ENCODE measurements at places on chromosomes 12 and 14.

DNA sequence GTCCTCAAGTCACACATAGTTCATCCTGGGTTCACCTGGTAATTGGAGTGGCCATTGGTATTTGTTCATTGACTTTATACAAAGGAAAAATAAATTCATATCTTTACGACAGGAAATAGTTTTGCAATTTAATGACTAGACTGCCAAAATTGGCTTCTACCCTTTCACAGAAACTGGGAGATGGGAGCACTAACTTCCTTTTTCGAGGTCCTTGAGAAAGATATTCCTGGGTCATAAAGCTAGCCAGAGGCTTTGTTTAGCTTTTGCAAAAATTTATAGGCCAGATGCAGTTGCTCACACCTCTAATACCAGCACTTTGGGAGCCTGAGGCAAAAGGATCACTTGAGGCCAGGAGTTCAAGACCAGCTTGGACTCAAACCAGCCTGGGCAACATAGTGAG is 10.2 kb upstream of the OR11G2 start:
- no peak for DNase-seq

- no peak for DNase-seq
These were observed 27.4 kb upstream of the CEBPE start for GRCh38 chr14:23146351-23146910.

- no peak for DNase-seq
These were observed 755 bp upstream of the ATF7IP start for GRCh38 chr12:14364583-14365271.

GRCh38 chr12:117789195-117789912 is 179.4 kb downstream of the KSR2 start:
- DNase-seq = no peak

GRCh38 chr12:53735556-53735955 is 8.3 kb upstream of the CALCOCO1 start:
- no peak for DNase-seq

DNA sequence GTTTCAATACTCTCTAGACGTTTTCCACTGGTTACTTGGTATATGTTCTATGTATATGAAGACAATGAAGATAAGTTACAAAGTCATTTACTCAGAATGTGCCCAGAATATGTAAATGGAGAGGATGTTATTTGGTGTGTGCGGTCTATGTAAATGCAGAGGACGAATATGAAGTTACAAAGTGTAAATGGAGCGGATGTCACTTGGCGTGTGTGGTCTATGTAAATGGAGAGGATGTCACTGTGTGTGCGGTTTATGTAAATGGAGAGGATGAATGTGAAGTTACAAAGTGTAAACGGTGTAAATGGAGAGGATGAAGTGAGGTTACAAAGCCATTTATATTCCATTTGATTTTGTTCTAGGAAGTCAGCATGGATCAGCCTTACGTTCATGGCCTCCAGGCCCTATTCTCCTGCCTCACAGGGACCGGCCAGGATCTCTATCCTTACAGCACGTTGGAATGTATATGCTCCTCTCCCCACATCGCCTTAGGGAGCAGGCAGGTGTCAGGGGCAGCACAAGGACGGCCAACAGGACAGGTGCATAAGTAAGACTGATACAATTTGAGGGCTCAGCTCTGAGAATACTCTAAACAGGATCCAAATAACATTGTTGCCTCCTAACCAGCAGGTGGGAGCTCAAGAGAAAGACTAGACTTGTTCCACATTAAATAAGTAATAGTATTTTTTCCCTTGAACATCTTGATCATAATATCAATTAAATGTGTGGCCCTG is 42.4 kb downstream of the GLRX5 start:
- DNase-seq = no peak

GRCh38 chr14:91899806-91900205 is 32.5 kb upstream of the TC2N start:
- no peak for DNase-seq

DNA sequence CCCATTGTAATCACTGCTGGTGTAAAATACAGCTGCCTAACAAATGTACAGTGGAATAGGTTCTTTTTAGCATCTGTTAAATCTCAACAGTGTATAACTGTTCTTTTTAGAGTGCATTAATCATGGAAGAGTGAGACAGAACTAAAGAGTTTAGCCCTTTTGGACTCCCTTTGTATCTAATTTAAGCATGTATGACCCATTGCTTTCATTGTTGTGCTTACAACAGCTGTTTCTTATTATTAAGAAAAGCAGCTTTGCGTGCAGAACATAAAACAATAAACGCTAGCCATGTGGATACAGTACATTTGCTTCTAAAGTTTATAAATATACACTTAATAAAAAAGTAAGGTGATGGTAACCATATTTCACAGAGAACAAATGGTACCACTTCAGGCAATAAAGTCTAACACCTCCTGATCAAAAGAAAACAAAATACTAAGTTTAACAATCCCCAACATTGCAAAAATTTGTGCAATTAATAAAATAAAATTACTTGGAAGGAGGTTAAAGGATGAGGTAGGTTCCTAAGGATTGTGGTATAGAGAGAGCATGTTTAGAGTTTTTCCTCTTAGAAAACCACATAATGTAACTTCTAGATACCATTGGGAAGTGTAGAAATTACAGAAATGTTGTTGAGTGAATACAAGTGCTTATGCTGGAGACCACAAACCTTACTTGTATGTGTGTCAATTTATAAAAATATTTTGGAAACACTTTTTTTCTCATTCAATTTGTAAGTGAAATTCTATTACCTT is 448.7 kb downstream of the SLC6A15 start:
- no peak for DNase-seq

- DNase-seq = no peak
These were observed 69.3 kb downstream of the RIMBP2 start for GRCh38 chr12:130646716-130647370.

- no peak for DNase-seq
These were observed 678.4 kb downstream of the MED13L start for GRCh38 chr12:115598871-115599811.

DNA sequence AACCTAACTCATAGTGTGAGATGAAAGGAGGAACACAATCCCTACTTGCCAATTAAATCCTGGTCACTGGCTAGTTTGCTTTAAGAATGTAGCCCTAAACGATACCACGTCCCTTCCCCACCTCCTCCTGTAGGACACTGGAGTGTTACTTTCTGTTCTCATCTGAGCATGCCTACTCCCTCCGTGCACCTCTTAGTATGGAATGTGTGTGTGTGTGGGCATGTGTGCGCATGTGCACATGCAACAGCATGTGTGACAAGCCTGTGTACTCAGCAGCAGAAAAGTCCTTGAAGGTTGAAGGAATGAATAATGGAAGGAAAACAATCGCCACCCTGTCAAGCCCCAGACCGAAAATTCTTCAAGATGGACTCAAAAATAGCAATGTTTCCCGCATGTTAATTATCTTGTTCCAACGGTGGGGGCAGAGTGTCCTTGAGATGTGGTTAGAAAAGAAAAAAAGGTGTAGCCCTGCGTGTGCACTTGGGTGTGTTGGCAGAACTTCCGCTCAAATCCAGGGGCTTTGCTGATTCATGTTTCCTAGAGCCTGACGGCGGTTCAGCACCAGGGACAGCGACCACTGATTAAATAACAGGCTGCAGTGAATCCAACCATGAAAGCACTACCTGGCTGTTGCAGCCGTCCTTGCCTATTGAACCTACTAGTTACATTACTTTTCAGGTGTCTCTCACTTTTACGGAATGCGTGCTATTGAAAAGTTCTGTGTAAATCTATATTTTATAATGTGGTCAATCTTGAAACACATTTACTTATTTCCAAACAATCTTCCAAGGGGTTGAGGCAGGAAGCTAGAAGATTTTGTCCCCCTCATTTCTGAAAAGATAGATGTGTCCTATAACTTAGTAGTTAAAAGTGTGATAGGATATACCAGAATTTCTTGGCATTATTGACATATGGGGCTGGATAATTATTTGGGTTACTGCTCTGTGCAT is 79.8 kb downstream of the SRRM4 start:
- no peak for DNase-seq

DNA sequence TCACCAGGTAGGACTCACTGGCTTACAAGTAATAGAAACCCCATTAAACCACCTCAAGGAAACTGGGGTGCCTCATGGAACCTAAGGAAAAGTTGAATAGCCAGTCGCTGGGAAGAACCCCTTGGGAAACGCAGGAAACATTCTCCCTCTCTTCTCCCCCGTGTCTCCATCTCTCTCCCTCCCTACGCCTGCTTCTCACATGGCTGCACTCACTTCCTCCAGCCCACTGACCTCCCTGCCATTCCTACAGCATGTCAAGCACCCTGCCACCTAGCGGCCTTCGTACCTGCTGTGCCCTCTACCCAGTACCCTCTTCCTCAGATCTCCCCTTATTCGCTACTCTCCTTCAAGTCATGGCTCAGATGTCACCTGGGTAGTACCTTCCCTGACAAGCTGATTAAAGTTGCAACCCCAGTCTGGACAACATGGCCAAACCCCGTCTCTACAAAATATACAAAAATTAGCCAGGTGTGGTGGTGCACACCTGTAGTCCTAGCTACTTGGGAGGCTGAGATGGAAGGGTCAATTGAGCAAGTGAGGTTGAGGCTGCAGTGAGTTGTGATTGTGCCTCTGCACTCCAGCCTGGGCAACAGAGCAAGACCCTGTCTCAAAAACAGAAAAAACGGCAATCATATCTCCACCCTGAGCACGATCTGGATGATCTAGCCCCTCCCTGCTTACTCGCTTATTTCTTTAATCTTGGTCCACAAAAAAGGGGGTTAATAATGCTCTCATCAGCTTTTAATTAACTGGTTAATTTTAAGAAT is 6.4 kb upstream of the DTX1 start:
- no peak for DNase-seq

DNA sequence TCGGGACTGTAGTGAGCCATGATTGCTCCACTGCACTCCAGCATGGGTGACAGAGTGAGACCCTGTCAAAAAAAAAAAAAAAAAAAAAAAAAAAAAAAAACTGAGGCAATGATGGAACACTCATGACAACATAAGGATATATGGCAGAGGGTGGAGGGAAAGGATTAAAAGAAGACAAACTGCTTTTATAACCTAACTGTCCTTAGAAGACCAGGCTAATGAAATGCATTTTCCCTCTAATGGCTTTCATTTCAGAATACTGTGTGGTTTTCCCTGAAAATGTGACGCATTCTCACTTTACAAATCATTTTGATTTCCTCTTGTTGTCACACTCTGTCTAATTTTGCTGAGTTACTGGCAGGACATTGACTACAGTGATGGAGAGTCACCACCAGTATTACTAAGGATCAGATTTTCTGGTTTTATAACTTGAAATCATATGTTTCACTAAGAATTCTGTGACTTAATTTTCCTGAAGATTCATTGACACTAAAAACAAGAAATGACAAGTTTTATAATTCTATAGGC is 137.6 kb upstream of the SSTR1 start:
- no peak for DNase-seq

GRCh38 chr14:23006188-23006534 is 3.8 kb downstream of the C14orf93 start:
- no peak for DNase-seq

GRCh38 chr12:93664573-93665138 is 12.5 kb upstream of the CRADD start:
- DNase-seq = no peak

DNA sequence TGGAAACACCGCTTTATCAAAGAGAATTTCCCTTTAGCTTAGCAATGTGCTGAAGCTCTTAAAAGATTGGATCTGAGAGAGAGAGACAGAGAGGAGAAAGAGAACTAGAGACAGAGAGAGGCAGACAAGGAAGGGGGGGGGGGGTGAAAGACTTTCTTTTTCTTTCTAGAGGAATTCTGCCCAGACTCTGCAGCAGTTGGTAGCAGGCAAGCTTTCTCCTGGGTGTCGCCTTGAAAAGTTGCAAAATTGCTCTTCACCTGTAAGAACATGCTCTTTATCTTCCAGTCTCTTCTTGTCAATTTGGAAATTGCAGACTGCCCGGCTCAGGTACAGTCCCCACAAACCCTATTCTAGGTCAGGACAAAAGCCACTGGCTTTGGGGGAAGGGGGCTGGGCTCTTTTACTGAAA is 2.9 kb upstream of the OTX2 start:
- no peak for DNase-seq

- no peak for DNase-seq
These were observed 167.6 kb downstream of the ACSS3 start for GRCh38 chr12:81245458-81245857.

GRCh38 chr14:104939666-104940410 is 15.2 kb downstream of the PLD4 start:
- DNase-seq = no peak

DNA sequence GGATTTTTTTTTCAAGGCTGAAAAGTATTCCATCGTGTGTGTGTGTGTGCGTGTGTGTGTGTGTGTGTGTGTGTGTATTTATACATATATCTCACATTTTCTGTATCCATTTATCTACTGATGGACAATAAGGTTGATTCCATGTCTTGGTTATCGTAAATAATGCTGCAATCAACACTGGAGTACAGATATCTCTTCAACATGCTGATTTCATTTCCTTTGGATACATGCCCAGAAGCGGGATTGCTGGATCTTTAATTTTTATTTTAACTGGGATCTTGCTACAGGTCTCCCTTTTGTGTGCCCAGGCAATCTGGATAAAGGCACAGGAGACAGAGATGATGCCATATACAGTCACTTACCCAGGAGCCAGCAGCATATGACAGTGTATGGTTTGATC is 338.1 kb downstream of the SOX5 start:
- DNase-seq = no peak

GRCh38 chr14:30560581-30560980 is 1.6 kb downstream of the G2E3 start:
- no peak for DNase-seq

- DNase-seq = no peak
These were observed 129.3 kb upstream of the MAP1LC3B2 start for GRCh38 chr12:116429826-116430360.

DNA sequence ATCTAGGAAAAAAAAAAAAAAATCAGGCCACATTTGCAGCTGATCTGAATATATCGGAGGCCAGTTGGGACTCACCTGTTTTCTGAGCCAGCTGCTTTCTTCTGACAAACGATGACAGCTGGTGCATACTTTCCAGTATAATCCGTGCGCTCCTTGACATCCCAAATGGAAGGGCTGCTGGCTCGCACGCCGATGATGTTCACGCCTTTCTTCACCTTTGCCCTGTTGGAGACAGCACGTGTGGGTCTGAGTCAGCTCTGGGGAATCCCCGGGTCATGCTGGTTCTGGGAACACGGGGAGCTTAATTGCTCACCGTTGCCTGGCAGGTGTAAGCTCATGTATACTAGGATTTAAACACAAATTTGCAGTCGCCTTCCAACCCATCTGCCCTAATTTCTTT is 372.8 kb downstream of the TMEM132D start:
- DNase-seq = no peak

All from T-helper 9 cell (primary cell).